Activated T-helper 1 cell treated with anti-CD3 and anti-CD28 coated beads, Interleukin-2, amount 50 U/mL, for 16 hours (primary cell): ENCODE measurements at places on chromosomes 12 and 14.

- no peak for DNase-seq
Measured at GRCh38 chr12:100593490-100593889, 20.0 kb downstream of the GAS2L3 start.

DNA sequence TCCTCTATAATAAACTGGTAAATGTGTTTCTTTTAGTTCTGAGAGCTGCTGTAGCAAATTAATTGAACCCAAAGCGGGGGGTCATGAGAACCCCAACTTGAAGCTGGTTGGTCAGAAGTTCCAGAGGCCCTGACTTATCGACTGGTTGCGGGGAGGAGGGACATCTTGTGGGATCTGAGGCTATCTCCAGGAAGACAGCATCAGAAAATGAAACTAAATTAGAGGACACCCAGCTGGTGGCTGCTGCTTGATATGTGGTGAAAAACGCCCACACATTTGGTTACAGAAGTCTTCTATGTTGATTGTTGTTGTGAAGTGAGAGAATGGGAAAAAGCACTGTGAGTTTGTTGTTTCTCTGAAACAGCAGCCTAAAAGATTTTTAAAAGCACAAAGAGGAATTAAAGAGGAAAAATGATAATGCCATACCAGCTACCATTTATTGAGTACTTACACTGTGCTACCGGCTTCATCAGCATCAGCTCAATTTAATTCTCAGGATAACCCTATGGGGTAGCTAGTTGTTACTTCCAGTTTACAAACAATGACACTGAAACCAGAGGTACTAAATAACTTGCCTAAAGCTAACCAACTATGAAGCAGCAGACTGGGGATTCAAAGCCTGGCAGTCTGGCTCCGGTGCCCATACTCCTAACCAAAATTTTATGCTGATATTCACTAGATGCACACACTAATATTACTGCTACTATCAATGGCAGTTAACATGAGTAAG is 24.3 kb downstream of the DDX24 start:
- no peak for DNase-seq

- DNase-seq: no peak
Measured at GRCh38 chr14:77103951-77104350, 5.9 kb downstream of the CIPC start.

DNA sequence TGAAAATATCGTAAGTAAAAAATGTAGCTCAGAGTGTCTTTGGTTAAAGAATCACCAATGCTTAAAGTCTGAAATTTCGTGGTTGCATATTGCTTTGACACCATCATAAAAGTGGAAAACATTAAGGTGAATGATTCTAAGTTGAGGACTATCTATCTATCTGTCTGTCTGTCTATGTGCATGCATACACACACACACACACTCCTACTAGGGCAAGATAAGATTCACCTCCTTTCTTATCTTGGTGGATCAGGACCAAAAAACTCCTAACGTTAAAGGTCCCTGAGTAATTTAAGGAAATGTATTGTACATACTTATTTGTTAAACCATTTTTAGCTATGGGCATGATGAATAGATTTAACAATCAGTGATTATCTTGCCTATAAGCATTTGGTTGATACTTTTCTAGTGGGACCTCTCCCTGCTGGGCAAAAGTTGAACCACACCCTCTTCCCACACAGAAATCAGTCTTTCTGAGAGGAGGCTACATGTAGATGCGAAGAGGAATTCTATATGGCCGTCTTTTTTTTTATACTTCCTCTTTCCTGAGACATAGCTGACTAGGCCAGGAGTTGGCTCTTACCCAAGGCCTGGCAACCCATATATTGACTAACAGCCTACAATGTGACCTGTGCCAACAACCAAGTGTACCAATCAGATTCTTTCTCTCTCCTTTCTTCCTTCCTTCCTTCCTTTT is 19.3 kb upstream of the LLPH start:
- DNase-seq: no peak

- peak; percentile 53 for DNase-seq
Measured at GRCh38 chr12:54404061-54405004, 14.7 kb downstream of the ITGA5 start.

- DNase-seq: no peak
Measured at GRCh38 chr14:93962701-93963601, 13.4 kb downstream of the ASB2 start.

DNA sequence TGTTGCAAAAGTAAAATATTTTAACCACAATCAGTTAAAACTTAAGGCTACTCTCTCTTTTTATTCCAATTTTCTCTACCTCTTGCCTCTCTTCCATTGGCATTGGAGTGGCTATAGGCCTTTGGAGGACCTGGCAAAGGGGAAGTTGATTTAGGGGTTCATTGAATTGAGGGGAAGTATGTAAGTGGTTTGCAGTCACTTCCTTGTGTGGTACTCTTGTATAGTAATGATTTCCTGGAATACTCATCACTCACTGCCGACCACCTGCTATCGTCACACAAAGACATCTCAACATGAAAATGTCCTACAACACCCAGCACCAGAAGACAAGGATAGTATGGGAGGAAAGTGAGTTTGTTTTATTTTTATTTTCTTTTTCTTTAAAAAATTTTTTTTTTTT is 45.7 kb upstream of the CPM start:
- DNase-seq: no peak

GRCh38 chr14:71824816-71825215 is 107.4 kb upstream of the RGS6 start:
- no peak for DNase-seq

- no peak for DNase-seq
Measured at GRCh38 chr12:44296624-44297197, 460.8 kb downstream of the TMEM117 start.

GRCh38 chr14:72104011-72104613 is 171.9 kb downstream of the RGS6 start:
- DNase-seq: no peak

GRCh38 chr12:70271025-70271424 is 27.8 kb downstream of the CNOT2 start:
- DNase-seq: no peak

DNA sequence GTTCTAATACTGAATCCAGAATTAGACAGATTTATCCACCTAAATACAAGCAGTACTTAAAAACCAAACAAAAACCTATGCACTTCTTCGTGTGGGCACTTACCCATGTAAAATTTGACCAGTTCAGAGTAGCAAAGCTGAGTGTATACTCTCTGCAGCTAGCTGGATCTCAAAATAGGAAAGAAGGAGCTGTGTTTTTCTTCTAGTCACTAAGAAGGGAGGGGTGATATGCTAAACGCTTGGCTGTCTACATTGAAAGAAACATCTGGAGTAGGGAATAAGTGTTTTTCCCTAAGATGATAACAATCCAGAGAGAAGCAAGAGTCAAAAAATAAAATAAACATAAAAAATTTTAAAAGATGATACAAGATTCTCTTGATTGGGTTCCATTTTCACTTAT is 20.0 kb downstream of the RBMS2 start:
- DNase-seq: no peak

DNA sequence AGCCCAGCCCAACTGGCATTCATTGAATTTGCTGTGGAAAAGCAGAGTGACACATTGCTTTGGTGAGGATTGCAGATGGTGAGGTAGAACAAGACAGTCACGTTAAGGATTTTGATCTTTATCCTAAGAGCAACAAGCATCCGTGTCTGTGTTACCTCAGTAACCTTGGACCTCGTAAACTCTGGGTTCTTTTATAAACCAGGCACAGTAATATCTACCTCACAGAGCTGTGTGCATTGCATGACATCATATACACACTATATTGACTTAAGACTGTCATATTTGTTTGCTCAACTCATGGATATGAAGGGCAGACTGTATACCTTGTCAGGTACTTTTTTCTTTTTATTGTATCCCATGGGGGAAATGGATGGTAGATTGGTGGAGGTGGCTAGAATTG is 156.2 kb downstream of the ETV6 start:
- no peak for DNase-seq

DNA sequence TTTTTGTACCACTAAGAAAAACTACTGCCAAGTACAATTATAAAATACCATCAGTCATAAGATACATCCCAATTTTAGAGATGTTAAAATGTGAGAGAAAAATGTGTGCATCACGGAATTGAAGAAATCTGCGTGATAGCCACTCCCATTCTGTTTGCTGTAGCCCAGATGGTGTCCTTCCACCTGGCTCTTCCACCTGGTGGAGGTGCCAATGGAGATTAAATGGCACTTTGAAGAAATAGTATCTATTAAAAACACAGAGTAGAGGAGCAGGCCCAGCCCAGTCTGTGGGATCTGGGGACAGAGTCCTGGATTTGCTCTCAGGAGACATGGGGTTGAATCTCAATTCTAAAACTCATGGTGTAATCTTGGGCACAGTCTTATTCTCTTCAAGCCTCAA is 35.5 kb downstream of the TSPAN11 start:
- DNase-seq: no peak

GRCh38 chr14:37203423-37203822 is 5.7 kb downstream of the MIPOL1 start:
- DNase-seq: no peak

DNA sequence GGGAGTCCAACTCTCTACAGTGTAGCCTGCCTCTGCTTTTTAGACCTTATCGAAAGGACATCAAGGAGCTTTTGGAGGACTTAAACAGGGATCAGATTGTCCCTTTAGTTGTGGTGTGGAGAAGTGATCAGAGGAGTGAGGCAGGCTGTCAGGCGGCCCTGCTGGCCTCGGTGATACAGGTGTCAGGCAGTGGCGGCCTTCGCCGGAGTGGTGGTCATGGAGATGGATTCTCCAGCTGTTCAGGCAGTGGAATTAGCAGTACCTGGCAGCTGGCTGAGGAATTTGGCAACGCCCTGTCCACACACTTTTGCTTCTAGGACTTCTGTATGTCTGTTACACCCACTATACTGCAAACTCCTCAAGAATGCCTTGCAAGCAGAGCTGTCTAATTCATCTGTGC is 4.2 kb upstream of the CLMN start:
- no peak for DNase-seq

- DNase-seq: no peak
Measured at GRCh38 chr12:65123435-65124063, 2.4 kb upstream of the WIF1 start.

GRCh38 chr12:130286741-130287440 is 50.8 kb upstream of the PIWIL1 start:
- DNase-seq: no peak

GRCh38 chr12:111444925-111445725 is 39.4 kb downstream of the SH2B3 start:
- DNase-seq: peak; percentile 73

DNA sequence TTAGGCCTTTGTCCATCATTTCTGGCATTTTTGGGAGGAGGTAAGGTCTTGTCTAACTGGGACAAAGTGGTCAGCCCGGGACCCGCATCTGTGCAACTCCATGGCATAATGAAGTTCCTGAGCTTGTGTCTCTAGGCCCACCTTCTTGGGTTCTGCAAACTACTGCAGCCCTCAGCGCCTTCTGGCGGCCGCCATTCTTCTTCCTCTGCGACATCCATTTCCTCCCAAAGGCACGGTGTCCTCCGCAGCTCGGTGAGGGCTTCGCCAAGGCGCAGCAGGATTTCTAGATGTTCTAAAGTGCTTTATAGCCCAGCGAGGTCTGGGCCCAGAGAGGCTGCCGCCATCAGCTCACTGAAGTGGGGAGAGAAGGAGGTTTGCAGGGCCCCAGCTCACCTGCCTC is 134.4 kb upstream of the OR4E1 start:
- no peak for DNase-seq

- no peak for DNase-seq
Measured at GRCh38 chr14:58725226-58725625, 87.5 kb downstream of the DACT1 start.

DNA sequence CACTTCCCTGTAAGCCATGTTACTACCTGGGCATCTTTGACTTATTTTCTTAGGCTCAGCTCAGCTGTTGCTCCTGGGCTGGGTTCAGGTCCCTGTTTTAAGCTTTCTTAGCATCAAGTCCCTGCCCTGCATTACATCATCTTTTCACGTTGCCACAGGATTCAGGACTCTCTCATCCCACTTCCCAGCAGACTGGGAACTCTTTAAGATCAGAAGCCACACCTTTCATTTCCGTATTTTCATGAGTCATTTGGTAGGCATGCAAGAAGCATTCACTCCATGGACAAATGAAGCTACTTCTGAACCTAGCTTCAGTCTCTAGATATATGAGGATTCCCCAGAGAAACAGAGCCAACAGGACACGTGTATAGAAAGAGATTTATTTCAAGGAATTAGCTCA is 726.8 kb downstream of the VRK1 start:
- DNase-seq: no peak

GRCh38 chr12:33223956-33224355 is 215.7 kb downstream of the SYT10 start:
- DNase-seq: no peak

DNA sequence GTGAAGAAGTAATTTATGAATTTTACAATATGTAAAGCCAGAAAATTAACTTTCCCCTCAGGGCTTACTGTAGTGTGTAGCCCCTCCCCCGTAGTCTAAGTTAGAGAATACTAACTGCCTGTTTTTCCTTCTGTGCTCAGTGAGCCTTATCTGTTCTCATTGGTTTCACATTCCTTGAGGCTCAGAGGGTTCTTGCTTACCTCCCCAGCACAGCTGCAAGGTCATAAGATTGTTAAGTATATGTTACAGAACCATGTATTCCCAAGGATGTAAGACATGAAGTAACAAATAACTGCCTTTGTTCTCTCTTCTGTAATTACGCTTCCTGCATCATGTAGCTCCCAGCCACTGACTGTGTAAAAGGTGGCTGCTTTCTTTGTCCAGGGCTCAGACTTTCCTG is 1351.1 kb downstream of the TMEM121 start:
- no peak for DNase-seq

DNA sequence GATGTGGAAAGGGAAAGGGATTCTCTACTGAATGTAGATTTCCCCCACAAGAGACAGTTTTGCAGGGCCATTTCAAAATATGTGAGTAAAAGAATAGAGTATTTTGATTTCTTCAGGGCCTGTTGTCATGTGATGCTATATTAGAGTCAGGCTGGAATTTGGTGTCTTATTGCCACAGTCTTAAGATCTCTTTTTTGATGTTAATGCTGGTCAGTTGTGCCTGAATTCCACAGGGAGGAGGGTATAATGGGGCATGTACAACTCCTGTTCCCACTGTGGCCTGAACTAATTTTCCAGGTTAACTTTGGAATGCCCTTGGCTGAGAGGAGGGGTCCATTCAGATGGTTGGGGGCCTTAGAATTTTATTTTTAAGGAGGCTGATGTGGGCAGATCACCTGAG is 111.0 kb upstream of the MAX start:
- no peak for DNase-seq

DNA sequence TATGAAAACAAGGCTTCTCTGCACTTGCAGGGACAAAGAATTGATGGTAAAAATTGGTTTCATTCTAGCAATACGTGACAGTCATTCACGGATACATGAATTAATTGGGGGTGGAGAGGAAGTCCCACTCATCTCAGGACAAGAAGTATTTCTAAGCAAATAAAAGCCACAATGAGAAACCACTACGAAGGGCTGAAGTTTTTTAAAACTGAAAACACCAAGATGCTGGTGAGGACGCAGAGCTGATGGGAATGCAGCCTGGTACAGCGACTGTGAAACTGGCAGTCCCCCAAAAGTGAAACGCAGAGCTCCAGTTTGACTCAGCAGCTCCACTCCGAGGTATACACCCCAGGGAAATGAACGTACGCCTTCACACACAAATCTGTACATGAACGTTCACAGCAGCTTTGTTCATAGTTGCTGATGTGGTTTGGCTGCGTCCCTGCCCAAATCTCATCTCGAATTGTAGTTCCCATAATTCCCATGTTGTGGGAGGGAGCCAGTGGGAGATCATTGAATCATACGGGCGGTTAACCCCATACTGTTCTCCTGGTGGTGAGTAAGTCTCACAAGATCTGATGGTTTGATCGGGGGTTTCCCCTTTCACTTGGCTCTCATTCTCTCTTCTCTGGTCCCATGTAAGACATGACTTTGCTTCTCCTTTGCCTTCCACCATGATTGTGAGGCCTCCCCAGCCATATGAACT is 89.0 kb downstream of the SCARB1 start:
- DNase-seq: no peak
